ENCODE measurements at places on chromosomes 7 and 10.

DNA sequence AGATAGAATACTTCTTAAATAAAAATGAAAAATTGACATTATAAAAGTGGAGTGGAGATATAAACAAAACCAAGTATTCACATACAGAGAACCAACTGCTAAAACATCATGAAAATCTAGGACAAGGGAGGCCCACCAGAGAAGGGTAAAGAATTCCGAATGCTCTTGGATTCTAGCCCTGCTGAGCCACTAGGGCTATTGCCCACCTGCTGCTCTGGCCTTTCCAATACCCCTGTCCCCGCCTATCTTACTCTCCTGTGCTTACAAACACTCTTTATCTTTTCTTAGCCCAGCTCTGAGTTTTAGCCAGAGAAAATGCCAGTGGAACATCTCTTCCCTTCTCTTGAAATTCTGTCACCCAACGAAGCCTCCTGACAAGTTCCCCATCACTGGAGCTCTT is 100.3 kb downstream of the MACC1 start:
- DNase-seq: no peak

- DNase-seq: no peak
These were observed 16.4 kb downstream of the TBXAS1 start for GRCh38 chr7:139845443-139845805.

GRCh38 chr10:34444223-34445183 is 370.6 kb downstream of the PARD3 start:
- DNase-seq: peak; percentile 10

DNA sequence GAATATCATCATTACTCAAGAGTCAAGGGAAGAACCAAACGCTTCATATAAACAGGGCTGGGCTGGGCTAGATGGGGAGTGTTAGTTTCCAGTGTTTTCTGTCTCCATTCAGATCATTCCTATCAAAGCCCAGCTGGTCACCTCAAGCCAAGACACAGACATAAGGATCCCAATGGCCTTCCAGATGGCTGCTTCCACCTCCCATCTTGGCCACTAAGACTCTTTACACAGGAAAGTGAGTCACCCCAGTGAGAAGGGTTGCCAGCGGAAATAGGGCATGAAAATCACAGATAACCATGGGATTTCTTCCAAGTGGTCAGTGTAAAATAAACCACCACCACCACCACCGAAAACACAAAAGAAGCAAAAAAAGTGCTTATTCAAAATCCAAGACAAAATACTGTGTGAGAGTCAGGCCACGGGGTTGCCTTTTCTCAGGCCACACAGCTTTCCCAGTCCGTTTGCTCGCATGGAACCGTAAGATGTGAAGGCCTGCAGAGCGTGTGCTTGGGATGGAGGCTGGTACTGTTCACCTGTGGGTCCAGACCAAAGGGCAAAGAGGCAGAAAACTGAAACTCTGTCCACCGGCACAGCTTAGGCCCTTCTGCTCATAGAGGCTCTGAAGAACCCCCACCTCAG is 5.6 kb downstream of the PRSS2 start:
- peak; percentile 82 for DNase-seq

DNA sequence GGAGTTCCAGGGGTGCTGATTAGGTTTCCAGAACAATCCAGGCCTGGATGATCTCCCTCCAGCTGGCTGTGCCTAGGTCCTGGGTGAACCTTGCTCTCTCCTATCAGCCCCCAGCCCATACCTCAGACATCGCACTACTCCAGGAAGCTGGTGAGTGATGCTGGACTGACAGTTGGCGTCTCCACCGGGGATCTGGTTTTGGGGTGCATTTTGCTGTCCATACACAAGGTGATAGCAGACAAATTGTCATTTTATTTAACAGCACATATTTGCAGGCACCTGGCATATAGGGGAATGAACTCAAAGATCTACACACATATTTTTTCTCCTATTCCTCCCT is 601.2 kb downstream of the LRMDA start:
- DNase-seq: no peak

- no peak for DNase-seq
These were observed 2.9 kb downstream of the PPP1R3C start for GRCh38 chr10:91629715-91630549.

DNA sequence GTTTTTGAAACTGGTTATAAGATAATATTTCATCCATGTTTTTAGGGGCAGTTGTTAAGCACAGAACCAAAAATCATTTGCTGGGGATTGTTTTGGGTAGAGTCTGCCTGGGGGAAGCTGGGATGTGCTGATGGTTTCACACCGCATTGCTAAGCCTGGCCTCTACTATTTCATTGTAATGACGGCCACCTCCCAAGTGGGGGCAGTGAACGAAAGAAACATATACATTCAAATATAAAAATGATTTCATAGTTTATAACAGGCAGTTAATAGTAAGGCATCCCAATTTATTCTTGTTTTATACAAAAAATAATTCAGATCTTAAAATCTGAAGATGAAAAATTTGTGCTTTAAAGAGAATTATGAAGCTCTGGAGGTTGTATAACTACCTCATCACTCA is 750.8 kb downstream of the REEP3 start:
- DNase-seq: no peak

GRCh38 chr10:77539147-77539935 is 98.3 kb downstream of the KCNMA1 start:
- DNase-seq: no peak

- peak; percentile 51 for DNase-seq
These were observed 4.2 kb downstream of the AHR start for GRCh38 chr7:17302575-17303142.

DNA sequence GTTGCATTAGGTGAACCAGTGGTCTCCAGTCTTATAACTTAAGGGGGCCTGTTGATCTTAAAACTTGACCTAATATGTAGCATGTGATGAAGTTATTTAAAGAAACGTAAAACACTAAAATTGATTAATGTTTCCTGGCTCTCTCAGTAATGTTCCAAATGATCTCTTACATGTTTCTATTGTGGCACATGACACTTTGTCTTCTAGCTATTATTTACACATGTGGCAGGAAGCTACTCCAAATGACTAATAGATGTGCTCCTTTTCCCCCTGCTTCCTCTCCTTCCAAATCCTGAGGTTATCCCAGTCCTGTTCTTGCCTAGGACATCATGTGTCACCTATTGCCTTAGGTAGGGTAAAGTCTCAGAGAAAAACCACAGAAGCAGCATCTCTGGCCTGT is 89.4 kb downstream of the FAS start:
- no peak for DNase-seq

DNA sequence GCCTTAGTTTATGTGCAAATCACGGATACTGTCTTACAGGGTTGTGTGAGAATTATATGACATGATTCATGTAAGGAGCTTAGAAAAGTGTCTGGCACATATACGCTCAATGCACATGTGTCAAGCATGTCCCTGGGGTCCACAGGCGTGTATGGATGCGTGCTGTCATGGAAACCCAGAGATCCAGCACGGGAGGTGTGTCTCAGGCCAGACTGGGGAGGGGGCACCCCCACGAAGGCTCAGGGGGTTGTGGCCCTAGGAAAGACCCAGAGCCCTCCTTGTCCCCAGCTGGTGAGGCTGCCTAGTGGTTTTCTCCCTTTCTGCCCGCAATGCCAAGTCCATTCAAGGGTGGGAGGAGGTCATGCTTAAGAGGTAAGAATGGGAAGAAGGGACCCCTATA is 9.1 kb downstream of the BTBD16 start:
- DNase-seq: no peak

DNA sequence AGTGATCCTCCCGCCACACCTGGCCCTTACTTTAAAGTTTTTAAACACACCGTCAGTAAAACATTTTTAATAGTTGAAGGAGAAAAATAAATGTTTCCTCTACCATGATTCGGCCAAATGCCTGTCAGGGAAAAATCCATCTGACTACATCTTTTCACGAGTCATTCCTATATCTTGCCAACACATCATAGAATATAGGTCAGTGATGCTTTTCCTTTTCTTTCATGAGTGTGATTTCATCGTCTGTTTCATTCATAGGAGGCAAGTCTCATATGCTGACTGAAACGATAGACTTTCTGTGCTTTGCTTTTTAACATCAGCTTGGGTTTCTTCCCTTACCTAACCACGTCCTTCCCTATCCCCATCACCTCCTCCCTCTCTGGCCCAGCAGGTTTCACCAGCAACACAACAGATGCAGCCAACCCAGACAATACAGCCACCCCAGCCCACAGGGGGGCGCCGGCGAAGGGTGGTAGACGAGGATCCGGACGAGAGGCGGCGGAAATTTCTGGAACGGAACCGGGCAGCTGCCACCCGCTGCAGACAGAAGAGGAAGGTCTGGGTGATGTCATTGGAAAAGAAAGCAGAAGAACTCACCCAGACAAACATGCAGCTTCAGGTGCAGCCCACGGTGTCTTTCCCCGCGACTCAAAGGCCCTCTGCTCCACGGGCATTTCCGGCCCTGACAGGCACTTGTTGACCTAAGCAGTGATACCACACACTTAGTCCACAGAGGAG is 149.2 kb downstream of the TRIL start:
- no peak for DNase-seq

- DNase-seq: no peak
These were observed 155.8 kb upstream of the HABP2 start for GRCh38 chr10:113397047-113397446.

DNA sequence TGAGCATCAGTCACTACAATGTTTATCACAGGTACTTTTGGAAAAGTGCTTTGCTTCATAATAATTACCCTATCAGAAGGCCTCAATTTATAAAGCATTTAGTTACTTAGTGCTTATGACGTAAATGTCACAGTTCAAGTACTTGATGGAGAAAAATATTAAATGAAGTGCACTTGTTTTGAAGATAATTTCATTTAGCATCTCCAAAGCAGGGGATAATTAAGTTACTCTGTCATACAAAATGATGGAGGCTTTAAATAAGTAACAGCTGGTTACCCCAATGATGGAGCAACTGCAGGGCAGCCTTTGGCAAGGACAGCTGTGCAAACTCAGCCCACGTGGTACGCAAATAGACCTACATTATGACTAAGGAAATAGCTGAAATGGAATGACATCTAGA is 768.8 kb downstream of the GRM8 start:
- DNase-seq: no peak

DNA sequence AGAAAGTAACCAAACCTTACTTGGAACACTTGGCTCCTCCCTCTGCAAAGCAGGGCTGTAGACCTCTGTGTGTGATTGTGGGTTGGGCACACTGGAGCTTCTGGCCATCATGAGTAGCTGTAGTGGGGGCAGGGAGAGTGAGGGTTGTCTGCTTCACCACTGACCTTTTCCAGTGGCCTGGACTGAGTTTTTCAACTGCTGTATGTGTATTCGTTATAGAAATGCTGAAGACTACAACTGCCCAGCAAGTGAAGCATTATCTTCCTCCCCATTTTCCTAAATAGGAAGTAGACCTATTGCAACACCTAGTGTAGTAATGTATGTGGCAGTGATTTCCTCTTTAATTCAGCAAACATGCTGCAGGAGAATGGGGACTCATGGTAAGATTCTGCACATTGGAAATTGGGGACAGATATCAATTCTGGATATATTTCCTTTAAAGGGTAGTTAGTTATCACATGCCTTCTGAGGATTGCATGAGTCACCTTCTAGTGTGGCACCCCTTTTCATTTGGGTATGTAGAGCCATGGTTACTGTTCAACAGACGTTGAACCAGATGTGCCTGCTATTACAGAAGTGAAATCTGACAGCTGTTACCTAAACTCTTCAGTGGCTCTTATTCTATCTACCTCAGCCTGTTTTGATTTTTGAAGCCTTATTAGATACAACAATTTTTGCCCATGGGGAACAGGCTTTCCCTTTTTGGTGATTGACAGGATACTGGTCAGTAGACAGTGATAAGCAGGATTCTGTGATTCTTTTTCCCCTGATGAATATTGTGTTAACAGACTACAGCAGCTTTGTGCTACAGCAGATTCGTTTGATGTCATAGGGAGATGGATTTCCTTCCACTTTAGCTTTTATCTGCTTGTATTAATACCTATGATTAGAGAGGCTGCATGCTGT is 130.9 kb downstream of the SND1 start:
- DNase-seq: peak; percentile 34

- no peak for DNase-seq
These were observed 32.3 kb upstream of the BHLHA15 start for GRCh38 chr7:98178762-98179490.

DNA sequence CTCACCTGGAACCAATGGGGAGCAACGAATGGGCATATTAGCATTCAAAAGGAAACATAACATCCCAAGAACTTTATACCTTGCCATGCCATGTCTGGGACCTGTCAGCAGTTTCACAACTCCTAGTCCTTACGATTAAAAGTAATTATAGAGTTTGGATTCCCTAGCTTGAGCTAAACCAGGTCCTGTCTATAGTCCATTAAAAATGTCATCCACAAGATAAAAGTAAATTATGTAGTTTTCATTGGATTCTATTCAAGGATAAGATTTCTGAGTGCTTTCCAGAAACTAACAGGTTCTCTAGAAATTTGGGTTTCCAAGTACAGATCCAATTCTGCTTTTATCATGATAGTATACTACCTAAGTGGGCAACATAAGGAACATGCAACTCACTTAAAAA is 163.6 kb upstream of the PTN start:
- DNase-seq: no peak

- DNase-seq: peak; percentile 9
These were observed 417.9 kb upstream of the CNTNAP2 start for GRCh38 chr7:145698526-145699262.

GRCh38 chr10:110311357-110311949 is 6.7 kb upstream of the SMNDC1 start:
- DNase-seq: peak; percentile 74

GRCh38 chr7:66255534-66256100 is 50.5 kb downstream of the TPST1 start:
- peak; percentile 42 for DNase-seq

DNA sequence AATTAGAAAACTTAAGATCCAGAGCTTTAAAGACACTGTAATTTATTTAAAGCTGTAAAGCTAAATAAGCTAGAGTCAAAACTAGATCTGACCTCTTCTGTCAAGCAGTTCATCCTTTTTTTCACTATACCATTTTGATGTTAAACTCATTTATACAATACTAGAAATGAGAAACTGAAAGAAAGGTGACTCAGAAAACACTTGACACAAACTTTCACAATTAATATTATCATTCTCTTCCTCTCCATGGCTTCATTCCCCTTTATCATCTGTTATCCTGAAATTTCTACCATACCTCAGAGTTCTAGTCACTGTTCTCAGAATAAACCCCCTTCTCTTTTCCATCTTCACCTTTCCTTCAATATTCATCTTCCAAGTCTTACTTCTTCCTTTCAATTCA is 1.3 kb downstream of the FIGNL1 start:
- no peak for DNase-seq

- DNase-seq: no peak
These were observed 3.5 kb downstream of the POLR3A start for GRCh38 chr10:78025685-78026364.
